Diencephalon (tissue), 1 donor: ENCODE measurements at places on chromosomes 5 and 9. TPM values are rescaled to one million over a fixed set of nuclear protein-coding genes. Genes with fewer than 3 reads are reported as not detected.

The ADGRV1 gene
- 191 TPM for total RNA-seq

The PRUNE2 gene
- 35.8 TPM for total RNA-seq

The SAP30L gene
- 19.4 TPM for total RNA-seq

The CTXN3 gene
- 8.5 TPM for total RNA-seq

The FOXD4L4 gene
- 1.4 TPM for total RNA-seq

The SLIT3 gene
- 7.6 TPM for total RNA-seq

The SPINK6 gene
- not detected for total RNA-seq

The ACOT12 gene
- 5.1 TPM for total RNA-seq

The RNF183 gene
- not detected for total RNA-seq

The ADAM19 gene
- 16.8 TPM for total RNA-seq

The MEIKIN gene
- total RNA-seq = 0.46 TPM

The ABO gene
- under 0.01 TPM for total RNA-seq

The PRRC1 gene
- total RNA-seq = 34.1 TPM
